Mesothelial cell of epicardium (in vitro differentiated cells): ENCODE measurements at places on chromosomes 16 and 17. TPM values are rescaled to one million over a fixed set of nuclear protein-coding genes. Genes with fewer than 3 reads are reported as not detected.

The SCGB1C2 gene
- not detected in 3 replicates for total RNA-seq

The HOXB5 gene
- 28.6 to 32.4 TPM (median 31.1 TPM) in 3 replicates for total RNA-seq

The NSF gene
- total RNA-seq = 32.5 to 34.8 TPM (median 32.8 TPM) in 3 replicates

The SLFN14 gene
- not detected in 3 replicates for total RNA-seq

The TM4SF5 gene
- total RNA-seq = not detected in 3 replicates

The PABPN1L gene
- total RNA-seq = 0.22 to 0.41 TPM (median 0.40 TPM) in 3 replicates

The WSCD1 gene
- 1.4 to 1.6 TPM (median 1.5 TPM) in 3 replicates for total RNA-seq

The TP53TG3B gene
- total RNA-seq = not detected in 3 replicates

The GGT6 gene
- total RNA-seq = 0.09 to 0.27 TPM (median 0.22 TPM) in 3 replicates

The NEUROD2 gene
- 0.09 TPM in 1 of 3 replicates, not detected in the others for total RNA-seq

The SLC13A5 gene
- total RNA-seq = 0.18 to 0.47 TPM (median 0.38 TPM) in 3 replicates

The YBX2 gene
- total RNA-seq = 1.9 to 3.3 TPM (median 2.2 TPM) in 3 replicates

The ARHGAP27 gene
- total RNA-seq = 14.5 to 16.8 TPM (median 14.8 TPM) in 3 replicates

The SLC39A11 gene
- 26.0 to 30.2 TPM (median 26.1 TPM) in 3 replicates for total RNA-seq

The MLLT6 gene
- 171 to 184 TPM (median 178 TPM) in 3 replicates for total RNA-seq

The DPEP2 gene
- not detected in 3 replicates for total RNA-seq

The NPIPB9 gene
- total RNA-seq = 3.6 to 5.2 TPM (median 4.3 TPM) in 3 replicates

The RNF43 gene
- total RNA-seq = 38.7 to 40.3 TPM (median 39.0 TPM) in 3 replicates

The SLC12A3 gene
- total RNA-seq = not detected in 3 replicates

The BFAR gene
- 57.0 to 60.7 TPM (median 57.5 TPM) in 3 replicates for total RNA-seq

The NOG gene
- total RNA-seq = 13.2 to 13.7 TPM (median 13.4 TPM) in 3 replicates

The KRTAP4-5 gene
- total RNA-seq = not detected in 3 replicates

The TNP2 gene
- total RNA-seq = not detected in 3 replicates

The SMIM5 gene
- total RNA-seq = 0.95 to 1.7 TPM (median 1.5 TPM) in 3 replicates

The HIGD1B gene
- total RNA-seq = 0.57 TPM in 1 of 3 replicates, not detected in the others

The PRM1 gene
- not detected in 3 replicates for total RNA-seq

The POLR3E gene
- 68.9 to 71.4 TPM (median 69.7 TPM) in 3 replicates for total RNA-seq

The C17orf67 gene
- 3.5 to 3.9 TPM (median 3.8 TPM) in 3 replicates for total RNA-seq

The CCL16 gene
- total RNA-seq = not detected in 3 replicates

The SLC6A2 gene
- total RNA-seq = 0.18 to 0.34 TPM (median 0.31 TPM) in 3 replicates

The UBE2G1 gene
- total RNA-seq = 81.5 to 86.9 TPM (median 84.1 TPM) in 3 replicates

The KCNH6 gene
- 0.16 TPM in 1 of 3 replicates, not detected in the others for total RNA-seq

The KCNJ12 gene
- 0.53 to 0.76 TPM (median 0.54 TPM) in 3 replicates for total RNA-seq

The GNGT2 gene
- total RNA-seq = 0.34 TPM in 1 of 3 replicates, not detected in the others

The XYLT1 gene
- total RNA-seq = 11.8 to 15.2 TPM (median 13.0 TPM) in 3 replicates

The C17orf78 gene
- not detected in 3 replicates for total RNA-seq

The FLOT2 gene
- 74.4 to 85.4 TPM (median 79.4 TPM) in 3 replicates for total RNA-seq
